ENCODE measurements at places on chromosomes 3 and 15.

DNA sequence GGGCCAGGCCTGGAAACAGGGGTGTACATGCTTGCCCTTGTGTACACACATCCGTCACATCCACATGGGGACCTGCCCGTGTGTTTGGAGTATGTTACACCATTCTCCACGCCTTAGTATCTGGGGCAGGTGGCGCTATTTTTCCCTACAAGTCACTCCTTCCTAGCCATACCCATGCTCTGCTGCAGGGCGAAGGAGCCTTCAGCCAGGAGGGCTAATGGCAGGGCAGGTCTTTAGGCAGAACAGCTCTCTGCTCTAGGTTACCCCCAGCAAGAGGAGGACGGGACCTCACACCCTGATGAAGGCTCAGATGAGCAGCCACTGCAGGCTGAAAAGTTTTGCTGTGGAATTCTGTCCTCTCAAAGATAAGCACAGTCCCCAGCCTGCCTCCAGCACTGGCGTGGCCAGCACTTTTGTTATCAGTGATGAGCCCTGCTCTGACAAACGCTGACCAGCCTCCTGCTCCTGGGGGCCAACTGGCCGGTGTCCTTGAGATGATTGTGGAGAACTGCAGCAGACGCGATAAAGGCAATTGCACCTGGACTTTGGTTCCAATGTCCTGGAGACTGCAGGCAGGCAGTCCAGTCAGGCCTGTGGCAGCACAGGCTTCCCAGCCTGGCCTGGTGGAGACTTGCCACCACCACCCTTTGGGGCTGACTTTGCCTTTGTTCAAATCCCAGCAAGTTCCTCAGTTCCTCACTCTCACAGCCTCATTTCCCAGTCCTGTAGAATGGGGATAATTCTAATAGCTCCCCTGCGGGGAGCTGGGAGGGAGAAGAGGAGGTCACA lies 19.8 kb upstream of the PIGZ start:
- no peak for DNase-seq

- DNase-seq: no peak
Measured at GRCh38 chr3:9721700-9722060, 9.9 kb upstream of the BRPF1 start.

- peak; percentile 5 for DNase-seq
Measured at GRCh38 chr3:154018100-154018696, 103.0 kb upstream of the ARHGEF26 start.

- no peak for DNase-seq
Measured at GRCh38 chr15:79887054-79887930, 9.5 kb downstream of the MTHFS start.

GRCh38 chr15:85941186-85941855 lies 138.3 kb upstream of the AGBL1 start:
- no peak for DNase-seq

GRCh38 chr3:64756398-64756986 lies 68.7 kb upstream of the ADAMTS9 start:
- no peak for DNase-seq

- no peak for DNase-seq
Measured at GRCh38 chr15:90036806-90037510, 35.8 kb downstream of the ZNF710 start.

GRCh38 chr15:56496635-56497034 lies 31.7 kb upstream of the MNS1 start:
- DNase-seq: peak; percentile 57

DNA sequence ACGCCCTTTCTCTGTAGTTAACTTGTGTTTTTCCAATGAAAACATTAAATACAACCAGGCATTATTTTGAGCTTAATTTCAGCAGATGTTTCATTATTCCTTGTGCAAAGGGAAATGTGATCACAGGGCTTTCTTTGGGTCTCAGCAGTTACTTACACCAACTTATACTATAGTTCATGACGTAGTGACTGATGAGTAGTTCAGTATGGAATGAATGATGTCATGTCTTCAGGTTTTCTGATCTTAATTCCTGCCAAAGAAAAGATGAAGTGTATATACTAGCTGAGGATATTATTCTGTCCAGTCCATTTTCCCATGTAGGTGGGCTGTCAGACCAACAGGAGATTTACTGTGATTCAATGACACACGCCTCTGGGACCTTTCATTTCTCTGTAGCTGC lies 61.3 kb downstream of the MYRIP start:
- no peak for DNase-seq

- DNase-seq: no peak
Measured at GRCh38 chr3:105039004-105039403, 327.7 kb upstream of the ALCAM start.
